ENCODE measurements at places on chromosomes 6 and 20.

DNA sequence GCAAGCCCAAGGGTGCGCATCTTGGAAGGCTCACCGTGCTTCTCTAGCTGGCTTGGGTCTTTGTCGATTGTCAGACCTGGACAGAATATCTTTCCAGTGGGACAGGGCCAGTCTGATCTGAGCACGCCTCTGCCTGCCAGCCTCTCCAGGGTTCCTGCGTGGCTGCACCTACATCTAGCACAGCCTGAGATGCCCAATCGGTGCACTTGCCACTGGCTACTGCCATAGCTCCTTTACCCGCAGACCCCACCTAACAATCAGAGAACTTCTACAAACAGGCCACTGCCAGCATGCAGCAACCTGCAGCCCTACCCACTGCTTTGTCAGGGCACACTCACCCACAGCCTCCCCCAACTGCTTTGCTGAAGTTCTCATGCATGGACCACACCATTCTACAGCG is 56.7 kb upstream of the PHACTR3 start:
- no peak for DNase-seq

DNA sequence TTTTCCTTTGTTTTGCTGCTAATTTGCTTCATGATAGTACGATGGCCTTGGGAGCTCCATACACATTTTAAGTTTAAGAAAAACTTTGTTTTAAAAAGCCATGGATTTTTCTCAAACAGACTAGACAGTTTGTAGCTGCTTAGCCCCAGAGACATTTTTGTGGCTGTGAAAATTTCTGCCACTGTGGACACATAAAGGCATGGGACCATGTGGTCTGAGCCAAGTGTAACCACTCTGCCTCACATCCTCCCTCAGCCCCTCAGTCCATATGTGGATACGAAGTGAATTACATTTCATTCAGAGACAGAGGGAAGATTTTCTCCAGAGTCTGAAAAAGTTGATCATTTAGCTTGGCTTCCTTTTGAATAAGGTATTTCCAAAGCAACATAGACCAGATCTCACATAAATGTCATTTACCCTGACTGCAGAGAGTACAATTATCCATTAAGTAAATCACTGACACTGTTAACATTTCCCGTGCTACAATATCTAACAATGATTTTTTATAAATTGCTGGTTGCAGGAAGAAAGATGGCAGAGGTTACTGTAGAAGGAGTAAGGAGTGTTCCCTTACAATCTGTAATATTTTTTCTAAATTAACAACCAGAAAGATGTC is 87.4 kb downstream of the GJA1 start:
- DNase-seq: no peak

GRCh38 chr20:18310592-18310991 is 22.3 kb downstream of the ZNF133 start:
- DNase-seq: no peak

DNA sequence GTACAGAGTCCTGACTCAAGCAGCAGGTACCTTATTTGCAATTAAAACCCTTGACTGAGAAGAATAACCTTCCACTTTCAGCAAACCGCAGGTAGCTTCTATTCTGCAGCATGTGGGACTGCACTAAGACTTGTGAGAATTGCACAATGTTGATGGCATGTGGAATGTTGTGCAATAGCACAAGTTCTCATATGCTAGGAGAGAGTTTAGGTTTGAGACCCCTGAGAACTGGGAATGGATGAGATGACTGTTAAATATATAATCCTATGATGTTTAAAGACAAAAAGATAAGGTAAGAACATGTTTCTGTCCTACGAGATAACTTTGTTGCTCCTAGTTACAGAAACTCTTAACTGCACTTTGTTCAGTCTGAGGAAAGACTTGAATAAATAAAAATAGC is 194.6 kb downstream of the OTOR start:
- DNase-seq: no peak

GRCh38 chr20:45547206-45547770 is at the start of gene EPPIN:
Gene EPPIN, minus strand, starts transcription at chr20:45547401. Its CDS starts 44 bp downstream, at chr20:45547357.
- DNase-seq: no peak

DNA sequence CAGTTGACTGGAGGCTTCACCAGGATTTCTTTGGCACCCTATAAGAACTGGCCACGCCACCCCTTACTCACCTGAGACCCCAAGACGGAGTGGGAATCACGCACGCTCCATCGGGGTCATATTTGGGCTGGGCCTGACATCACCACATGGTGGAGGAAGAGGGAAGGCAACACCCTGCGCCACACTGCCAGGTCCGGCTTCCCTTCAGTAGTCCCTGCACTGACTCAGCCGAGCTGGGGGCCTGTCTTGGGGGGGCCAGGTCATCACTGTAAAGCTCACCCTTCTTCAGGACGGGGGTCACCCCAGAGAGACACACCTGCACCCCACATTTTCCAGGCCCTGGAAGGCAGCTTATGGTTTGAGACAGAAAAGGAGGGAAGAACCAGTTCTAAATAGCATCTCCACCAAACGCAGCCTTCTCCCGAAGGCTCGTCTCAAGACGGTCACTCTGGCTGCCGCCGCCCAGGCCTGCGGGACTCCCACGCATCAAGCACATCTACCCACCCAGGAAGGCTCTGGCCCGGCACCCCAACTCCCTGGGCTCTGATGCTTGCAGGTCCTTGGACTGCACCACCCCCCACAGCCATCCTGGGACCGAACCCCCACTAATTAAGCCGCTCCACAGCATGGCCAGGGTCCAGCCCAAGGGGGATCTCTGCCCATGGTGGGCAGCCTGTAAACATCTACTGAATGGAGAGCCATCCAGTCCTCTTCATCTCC is 51.8 kb downstream of the GINS1 start:
- no peak for DNase-seq

DNA sequence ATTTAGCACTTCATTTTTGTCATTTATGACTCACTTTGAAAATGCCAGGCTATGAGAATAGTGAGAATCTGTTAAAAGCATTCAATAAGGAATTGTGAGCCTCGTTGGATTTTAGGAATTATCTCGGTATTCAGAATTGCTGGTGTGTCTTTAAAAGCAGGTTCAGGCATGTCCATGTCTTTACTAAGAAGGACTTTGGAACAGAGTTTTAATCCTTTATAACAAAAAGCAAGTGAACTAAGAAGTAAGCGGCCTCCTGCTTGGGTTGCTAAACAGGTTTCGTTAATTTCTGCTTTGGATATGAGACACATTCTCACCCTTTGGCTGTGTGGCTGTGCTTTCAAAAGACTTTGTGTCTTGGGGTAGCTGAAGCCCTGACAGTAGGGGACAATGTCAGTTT is 74.9 kb downstream of the IGF2R start:
- no peak for DNase-seq

GRCh38 chr6:28551891-28552666 is 26.4 kb downstream of the GPX5 start:
- DNase-seq: no peak

- DNase-seq: no peak
Observed at GRCh38 chr6:148868901-148869300, 122.1 kb downstream of the UST start.

DNA sequence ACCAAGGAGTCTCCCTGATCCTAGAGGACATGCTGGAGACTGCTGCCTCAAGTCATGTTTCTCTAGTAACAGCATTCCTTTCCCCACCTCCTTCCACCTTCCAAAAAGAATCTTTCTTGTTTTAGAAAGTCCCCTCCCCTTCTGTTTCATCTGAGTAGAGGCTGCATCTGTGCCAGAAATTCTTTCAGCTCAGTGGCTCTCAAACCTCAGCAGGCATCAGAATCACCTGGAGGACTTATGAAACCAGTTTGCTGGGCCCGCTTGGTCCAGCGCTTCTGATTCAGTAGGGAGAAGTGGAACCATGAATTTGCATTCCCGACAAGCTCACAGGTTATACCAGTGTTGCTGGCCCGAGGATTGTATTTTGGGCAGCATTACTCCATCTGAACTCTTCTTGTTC is 55.1 kb downstream of the TMEM200A start:
- DNase-seq: no peak

DNA sequence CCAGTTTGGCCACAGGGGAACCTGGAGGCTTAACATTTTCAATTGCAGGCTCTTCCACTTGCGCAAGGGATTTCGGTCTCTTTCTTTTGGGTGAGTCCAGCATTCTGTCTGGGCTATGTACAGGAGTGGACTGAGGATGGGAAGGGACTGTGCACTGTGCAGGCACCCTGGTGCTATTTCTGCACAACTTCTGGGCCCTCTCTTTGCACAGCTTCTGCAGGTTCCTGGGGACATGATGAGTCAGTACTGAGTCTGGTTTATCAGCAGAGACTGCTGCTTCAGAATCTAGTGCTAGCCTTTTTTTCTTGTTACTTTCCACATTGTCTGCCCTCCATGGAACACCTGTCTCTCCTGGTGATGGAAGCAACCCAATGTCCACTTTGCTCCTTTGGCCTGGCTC is 78.5 kb upstream of the ASF1A start:
- DNase-seq: peak; percentile 82

GRCh38 chr6:109867009-109867969 is 110.8 kb upstream of the GPR6 start:
- DNase-seq: no peak
